ENCODE measurements at places on chromosomes 12 and 14.
A peak's percentile ranks its signal among the peaks of the same experiment; 100 is the strongest.

DNA sequence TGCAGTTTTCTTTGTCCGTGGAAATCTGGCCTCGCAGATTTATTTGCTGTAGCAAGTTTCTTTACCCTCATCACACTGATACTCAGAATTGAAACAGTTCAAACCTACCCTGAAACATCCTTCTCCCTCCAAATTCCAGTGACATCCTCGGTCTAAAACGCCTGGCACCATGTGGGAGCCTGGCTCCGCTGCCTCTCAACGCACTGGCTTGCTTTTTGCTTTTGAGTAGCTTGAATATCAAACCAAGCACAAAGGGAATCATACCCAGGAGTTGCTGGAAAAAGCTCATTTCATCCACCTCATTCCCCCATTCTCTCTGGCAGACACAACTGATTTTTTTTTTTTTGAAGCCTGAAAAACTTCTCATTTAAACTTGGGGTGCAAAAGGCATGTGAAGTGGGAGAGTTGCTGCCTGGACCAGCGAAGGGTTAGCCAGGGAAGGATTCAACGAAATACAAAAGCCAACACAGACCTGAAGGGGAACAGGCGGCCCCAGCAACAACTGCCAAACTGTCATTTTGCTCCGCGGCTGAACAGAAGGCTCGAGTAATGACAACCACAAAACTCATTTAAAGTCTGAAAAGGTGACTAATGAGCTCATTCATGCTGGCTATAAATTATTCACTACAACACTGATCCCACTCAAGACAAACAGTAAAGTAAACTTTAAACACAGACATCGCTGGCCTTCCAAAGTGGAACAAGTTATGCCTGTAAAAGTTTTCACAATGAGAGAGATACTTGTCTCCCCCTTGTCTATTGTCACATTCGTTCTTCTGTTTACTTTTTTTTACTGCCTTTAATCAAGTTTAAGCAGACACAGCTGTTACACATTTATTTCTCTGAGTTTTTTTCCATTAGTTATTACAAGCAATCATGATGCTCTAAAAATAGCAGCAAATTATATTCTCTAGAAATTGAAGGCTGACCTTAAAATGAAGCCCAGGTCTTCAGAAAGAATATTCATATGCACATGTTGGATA, 12.5 kb upstream of the FOXN3 start:
- no peak for DNase-seq

DNA sequence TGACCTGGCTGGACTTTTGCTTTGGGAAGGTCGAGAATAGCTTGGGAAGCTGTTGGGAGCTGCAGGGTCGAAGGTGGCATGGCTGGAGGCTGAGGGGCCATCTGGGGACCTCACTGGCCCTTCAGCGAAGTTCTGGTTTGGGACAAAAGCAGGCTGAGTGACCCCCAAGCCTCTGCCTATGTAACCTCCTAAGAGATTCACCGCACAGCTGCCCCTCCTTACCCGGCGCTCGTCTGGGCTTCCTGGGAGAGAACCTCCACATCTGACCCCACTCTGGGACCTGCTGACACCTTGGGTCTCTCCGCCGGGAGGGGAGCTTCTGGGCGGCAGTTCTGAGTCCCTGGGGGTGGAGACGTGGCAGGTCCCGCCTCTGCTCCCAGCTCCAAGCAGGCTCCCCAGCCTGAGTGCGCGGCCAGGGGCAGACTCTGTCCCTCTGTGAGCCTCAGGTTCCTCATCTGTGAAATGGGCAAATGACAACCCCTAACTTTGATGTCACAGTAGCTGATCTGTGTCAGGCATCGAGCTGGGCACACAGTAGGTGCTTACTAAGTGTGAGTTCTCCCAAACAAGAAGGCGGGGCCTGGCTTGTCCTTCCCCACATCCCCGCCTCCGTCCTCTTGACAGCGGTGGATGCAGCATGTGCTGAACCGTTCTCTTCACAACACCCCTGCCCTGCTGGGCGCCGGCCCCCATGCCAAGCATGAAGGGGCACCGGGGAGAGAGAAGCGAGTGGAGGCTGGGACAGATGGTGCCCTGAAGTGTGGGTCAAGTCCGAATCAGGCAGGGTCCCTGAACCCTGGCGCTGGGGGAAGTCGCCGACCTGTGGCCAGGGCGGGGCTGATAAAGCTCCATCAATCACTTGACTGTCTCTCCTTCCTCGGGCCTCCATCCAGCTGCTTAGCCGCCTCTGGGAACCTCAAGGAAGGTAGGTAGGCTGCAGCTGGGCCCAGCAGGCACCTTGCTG, 3.8 kb downstream of the EXOC3L4 start:
- peak; percentile 51 for DNase-seq

GRCh38 chr14:54902521-54903420, at the start of gene GCH1:
Gene GCH1, minus strand, starts transcription at chr14:54902826. Its CDS starts 163 bp downstream, at chr14:54902663.
- DNase-seq, result peak; percentile 91

GRCh38 chr14:52391881-52392615, 77.9 kb downstream of the PTGER2 start:
- no peak for DNase-seq

DNA sequence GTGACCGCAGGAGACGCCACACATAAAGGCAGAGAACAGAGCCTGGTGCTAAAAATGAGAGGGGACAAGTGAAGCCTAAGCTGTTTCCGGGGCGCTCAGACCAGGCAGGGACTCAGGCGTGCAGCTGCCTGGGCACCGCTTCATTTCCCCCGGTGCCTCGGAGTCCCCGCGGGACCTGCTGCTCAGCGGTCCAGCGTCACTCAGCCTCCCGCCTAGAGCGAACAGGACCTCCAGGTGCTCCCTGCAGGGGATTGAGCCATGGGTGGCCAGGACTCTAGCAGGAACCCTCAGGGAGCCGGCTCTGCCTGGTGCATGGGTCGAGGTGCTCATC, 31.0 kb downstream of the CCDC85C start:
- DNase-seq, result no peak

DNA sequence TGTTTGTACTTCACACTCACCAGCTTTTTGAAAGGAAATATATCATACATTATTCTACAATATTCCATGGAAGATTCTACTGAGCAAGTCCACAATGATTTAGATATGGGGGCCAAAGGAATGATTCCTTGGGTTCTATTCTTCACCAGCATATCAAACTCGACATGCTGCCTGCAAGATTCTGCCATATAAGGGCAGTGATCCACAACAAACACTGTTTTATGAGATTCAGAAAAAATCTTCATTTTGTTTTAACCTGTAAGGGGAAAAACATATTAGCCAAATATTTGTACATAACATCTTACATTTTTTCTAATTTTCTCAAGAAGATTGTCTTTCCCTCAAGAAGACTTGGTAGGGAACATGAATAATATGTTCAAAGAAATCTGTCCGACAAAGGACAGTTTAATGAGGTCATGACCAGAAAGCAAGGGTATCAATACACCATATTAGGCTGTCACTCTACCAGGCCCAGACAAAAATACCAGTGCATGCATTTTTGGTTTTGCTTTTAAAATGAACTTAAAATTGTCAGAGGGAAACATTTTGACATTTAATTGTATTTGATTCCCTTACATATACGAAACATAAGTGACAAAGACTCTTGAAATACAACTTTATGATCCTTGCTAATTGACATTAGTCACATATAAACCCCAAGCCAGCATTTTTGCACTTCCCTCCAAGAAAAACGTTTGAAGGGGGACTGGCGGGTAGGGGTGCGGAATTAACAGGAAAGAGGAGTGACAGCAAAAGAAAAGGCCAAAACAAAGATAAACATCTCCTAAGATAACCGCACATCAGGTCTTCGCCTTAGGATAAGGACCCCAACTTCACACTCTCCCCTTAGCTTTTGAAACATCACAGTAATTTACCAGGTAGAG, 980 bp downstream of the INTS13 start:
- DNase-seq, result no peak

GRCh38 chr12:113700943-113701342, 229.3 kb upstream of the LHX5 start:
- no peak for DNase-seq
